ENCODE measurements at places on chromosomes 6 and 20. TPM values are rescaled to one million over a fixed set of nuclear protein-coding genes. Genes with fewer than 3 reads are reported as not detected.
A peak's percentile ranks its signal among the peaks of the same experiment; 100 is the strongest.

ACTL10 gene
- total RNA-seq = 0.10 TPM

BEND6 gene
- 4.9 TPM for total RNA-seq

GTSF1L gene
- total RNA-seq = not detected

GRCh38 chr6:80938131-80938530 lies 814.4 kb downstream of the TENT5A start:
- no peak for DNase-seq

DNA sequence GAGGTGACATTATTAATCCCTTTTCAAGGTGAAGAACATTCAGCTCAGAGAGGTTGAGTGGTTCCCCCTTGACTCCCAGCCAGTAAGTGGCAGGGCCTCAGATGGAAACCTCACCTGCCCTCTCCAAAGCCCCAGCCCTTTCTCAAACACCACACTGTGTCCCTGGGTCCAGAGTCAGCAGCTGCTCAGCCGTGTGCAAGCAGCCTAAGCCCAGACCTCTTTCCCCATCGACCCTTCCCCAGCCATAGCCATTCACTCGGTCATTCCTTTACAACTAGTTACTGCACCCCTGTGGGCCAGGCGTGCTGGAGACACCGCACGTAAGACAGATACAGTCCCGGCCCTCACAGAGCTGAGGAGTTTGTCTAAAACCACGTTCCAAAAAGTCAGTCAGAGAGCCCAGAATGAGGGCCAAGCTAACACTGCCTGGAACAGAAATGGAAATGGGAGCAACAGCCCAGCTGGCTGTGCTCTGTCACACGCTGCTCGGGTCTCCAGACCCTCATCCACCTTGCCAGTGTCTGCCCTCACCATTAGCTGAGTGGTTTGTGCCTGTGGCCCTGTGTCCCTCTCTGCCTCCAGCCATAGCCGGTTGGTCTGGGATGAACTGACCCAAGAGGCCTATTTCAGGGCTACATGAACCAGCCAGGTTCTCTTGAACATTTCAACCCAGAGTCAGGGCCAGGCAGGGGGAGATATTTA lies 29.6 kb downstream of the ZC3H12D start:
- DNase-seq = peak; percentile 19

RNF5 gene
- 63.5 TPM for total RNA-seq

GRCh38 chr6:84967965-84968364 lies 203.6 kb upstream of the TBX18 start:
- no peak for DNase-seq

HLA-C gene
- total RNA-seq = 27.6 TPM

- DNase-seq = no peak
These were observed 158.1 kb upstream of the ZNF217 start for GRCh38 chr20:53751620-53752318.

- no peak for DNase-seq
These were observed 121.5 kb downstream of the IRF4 start for GRCh38 chr6:513058-513457.

OTOR gene
- 0.21 TPM for total RNA-seq

GRCh38 chr6:147137986-147138385 lies 66.2 kb upstream of the STXBP5 start:
- no peak for DNase-seq

- DNase-seq = peak; percentile 28
These were observed 58.5 kb downstream of the SUN5 start for GRCh38 chr20:32945710-32946221.

ECT2L gene
- 0.31 TPM for total RNA-seq

DNA sequence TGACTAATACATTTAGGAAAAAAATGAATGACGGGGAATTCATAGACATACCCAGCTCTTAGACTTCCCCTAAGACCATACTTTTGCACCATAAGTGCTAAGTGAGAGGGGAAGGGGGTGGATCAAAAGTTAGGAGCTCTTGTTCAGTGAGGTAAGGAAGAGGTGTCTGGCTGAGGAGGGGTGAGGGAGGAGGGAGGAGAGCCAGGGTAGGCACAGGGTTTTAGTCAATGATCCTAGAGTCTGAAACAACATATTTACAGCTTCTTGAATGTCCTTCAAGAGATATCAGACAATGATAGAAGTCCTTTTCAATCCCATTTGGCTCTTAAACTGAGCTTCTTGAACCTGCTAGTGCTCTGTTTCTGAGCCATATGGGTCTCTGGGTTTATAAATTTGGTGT lies 135.4 kb downstream of the FNDC1 start:
- DNase-seq = no peak

GRCh38 chr6:8707956-8708772 lies 272.8 kb upstream of the SLC35B3 start:
- peak; percentile 72 for DNase-seq

GRCh38 chr20:10376270-10377075 lies 57.5 kb downstream of the MKKS start:
- no peak for DNase-seq

DNA sequence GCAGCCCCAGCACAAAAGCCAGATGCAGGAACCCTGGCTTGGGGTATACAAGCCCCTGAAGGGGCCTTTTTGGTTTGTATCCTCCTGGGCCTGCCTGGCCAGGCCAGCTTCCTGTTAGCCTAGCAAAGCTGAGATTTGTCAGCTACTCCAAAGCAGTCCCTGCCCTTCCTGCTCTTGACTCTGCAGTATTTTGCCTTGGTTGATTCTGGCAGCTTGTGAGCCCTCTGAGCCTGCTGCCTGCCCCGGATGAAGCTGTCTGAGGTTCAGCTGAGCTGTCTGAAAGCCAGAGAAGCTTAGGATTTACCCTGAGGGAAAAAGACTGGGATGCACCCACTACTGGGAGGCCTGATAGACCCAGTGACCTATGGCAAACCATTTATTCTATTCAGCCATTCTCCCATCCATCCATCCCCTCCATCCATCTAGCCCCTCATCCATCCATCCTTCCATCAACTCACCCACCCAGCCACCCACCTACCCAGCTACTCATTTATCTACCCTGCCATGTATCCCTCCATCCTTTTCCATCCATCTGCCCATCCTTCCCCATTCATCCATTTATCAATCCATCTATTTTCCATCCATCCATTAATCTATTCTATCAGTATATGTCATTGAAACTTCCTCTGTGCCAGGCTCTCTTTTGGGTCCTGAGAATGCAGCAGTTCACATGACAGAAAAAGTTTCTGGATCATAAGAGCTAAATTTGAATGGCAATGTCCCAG lies 307.5 kb downstream of the DHX35 start:
- DNase-seq = no peak

DNA sequence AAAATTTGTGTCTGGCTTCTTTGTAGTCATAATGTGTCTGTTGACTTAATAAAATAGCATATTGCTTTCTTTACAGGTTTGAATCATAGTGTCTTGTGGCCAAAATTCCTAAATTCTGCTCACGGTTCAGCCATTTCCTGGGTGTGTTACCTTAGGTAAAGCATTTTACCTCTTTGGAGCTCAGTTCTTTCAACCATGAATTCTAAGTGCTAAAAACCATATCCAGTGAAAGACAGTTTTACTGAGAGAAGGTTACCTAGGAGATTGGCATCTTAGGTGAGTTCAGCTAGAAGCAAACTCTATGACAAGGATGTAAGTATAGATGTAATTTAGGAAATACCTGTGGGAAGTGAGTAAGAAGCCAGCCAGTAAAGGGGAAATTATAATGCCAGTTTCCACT lies 20.7 kb downstream of the CRYBG1 start:
- no peak for DNase-seq

DNA sequence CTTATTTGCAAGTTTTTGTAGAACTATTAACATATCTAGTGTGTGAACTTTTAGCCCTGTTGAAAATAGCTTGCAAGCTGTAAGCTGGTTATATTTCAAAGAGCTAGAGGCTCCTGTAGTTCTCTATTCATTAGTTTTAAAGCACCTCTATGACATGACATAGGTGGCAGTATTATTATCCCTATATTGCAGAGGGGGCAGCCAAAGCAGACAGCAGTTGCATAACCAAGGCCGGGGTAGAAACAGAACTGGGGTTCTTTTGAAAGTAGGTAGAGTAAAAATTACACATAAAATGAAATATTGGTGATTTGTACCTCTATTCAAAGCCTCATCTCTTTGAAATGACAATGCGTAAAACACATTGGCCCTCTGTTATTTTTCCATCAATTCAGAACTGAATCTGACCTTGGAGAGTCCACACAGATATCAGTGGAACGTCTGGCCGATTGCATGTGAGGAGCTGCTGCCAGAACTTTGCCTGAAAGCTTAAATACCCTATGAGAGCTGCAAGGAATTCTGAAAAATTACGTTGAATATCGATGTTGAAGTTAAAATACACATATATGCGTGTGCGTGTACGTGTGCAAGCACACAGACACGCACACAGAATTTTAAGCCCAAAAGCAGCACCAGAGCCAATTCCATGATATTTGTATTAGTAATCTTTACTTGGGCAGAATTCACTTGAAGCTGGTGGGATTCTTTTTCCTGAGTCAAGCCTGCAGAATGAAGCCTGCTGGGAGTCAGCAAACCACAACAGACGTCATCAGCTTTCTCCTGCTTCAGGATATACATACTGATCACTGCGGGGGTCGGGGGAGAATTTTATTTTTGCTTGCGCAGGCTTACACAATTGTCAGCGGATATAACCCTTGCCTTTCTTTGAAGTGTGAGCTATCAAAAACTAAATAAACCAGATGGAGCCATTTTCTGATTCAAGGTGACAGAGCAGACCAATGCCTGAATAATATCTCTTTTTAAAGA lies 163.2 kb downstream of the PDE7B start:
- DNase-seq = peak; percentile 49

DNA sequence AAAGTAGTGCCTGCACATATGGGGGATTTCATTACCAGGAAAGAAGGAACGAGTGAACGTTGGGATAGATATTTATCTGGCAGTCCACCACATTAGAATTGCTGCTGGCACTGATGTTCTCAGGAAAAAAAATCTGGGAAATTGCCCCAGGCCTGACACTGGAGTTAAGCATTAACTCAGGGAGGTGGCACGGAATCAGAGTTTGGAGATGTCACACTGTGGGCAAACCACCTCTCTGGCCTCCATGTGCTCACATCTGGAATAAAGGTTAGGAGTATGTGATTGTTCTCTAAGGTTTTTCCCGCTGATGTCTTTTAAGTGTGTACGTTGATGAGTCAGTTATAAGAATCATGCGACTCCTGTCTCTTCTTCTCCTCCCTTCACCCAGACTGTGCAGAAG lies 7.9 kb downstream of the TGM3 start:
- no peak for DNase-seq

DNA sequence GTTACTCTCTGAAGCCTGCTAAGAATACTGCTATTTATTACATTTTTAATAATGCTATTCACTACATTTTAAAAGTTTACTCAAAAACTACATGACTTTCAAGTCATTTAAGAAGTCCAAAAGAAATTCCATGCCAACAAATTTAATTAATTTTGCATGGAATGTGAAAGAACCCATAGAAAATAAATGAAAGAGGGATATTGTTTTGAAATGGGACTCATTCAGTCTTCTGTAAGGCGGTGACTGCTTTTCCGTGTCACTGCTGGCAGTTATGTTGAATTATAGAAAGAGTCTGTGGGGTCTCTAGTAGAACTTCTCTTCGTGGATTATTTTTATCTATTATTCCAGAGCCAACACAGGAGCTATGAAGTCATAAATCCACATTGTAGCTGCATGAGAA lies 211.2 kb downstream of the LAMA2 start:
- DNase-seq = peak; percentile 35
